ENCODE measurements at places on chromosomes 6 and 20.

DNA sequence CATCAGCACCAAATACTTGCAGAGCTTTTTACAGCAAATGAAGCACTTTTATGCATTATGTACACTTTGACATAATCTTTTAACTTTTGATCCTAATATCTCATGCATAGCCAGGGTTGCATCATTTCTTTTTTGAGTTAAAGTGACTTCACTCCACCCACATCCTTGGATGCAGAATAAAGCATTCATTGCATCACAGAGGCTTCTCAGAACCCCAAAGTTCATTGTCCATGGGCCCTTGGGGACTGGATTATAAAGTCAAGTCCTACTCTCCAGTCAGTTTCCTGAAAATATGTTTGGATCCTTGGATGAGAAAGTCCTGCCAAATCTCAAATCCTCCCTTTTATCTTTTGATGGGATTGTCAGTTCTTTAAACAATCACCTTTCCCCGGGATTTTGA lies 10.6 kb upstream of the EFHC1 start:
- DNase-seq = no peak

- DNase-seq = no peak
Measured at GRCh38 chr6:5667737-5668136, 339.0 kb downstream of the NRN1 start.

DNA sequence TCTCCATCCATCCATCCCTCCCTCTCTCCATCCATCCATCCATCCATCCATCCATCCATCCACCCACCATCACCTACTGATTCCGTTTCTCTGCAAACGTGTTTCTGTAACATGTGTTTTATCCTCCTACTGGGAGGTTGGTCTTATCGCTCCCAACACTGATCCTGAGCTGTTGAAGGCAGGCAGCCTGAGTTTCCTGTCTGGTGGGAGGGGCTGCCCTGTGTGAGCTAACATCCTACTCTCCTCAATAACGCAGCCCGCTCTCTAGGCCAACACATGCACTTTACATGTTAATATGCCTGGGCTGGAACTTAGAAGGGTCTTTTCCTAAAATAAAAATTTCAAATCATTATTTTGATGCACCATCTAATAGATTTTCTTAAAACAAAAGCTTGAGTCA lies 126.5 kb downstream of the WDR27 start:
- no peak for DNase-seq

- DNase-seq = no peak
Measured at GRCh38 chr6:18386298-18386976, 713 bp upstream of the RNF144B start.

DNA sequence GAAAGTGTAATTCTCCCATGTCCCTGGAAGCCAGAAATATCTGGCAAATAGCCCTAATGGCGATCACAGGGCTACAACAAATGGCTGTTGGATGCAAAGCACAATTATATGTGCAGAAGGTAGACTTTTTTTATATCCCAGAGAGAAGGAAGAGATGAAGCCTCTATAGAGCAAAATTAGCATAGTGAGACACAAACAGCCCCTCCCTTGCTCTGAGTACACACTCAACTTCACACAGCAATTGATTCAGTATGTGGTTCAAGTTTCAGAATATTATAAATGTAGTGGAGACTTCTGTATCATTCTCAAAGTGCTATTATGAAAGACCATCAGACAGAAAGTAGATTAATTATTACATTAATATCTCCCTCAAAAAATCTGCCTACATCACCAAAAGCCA lies 246.5 kb upstream of the TBX18 start:
- no peak for DNase-seq

DNA sequence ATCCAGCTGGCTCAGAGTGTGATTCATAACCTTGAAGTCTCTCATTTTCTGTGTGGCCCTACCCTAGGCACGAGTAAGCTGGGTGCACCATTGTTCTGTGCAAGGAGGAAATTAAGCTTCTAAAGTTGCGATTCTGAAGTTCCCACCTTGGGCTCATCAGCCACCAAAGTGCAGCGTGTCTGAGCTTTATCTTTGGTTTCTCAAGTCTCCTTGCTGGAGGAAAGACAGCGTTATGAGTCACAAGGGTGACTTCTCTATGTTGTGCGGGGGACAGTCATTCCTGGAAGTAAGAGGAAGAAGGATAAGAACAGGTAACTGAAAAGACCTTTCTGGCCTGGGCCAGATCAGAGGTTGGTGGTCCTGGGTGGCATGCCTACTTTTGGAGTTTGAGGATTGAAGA lies 16.8 kb downstream of the MRAP2 start:
- DNase-seq = no peak

DNA sequence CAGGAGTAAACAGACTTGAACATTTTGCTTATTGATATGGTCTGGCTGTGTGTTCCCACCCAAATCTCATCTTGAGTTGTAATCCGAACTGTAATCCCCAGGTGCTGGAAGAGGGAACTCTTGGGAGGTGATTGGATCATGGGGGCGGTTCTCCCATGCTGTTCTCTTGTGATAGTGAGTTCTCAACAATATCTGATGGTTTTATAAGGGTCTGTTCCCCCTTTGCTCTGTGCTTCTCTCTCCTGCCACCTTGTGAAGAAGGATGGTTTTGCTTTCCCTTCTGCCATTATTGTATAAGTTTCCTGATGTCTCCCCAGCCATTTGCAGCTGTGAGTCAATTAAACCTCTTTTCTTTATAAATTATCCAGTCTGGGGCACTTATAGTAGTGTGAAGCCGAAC lies 40.0 kb downstream of the MYLIP start:
- DNase-seq = no peak

DNA sequence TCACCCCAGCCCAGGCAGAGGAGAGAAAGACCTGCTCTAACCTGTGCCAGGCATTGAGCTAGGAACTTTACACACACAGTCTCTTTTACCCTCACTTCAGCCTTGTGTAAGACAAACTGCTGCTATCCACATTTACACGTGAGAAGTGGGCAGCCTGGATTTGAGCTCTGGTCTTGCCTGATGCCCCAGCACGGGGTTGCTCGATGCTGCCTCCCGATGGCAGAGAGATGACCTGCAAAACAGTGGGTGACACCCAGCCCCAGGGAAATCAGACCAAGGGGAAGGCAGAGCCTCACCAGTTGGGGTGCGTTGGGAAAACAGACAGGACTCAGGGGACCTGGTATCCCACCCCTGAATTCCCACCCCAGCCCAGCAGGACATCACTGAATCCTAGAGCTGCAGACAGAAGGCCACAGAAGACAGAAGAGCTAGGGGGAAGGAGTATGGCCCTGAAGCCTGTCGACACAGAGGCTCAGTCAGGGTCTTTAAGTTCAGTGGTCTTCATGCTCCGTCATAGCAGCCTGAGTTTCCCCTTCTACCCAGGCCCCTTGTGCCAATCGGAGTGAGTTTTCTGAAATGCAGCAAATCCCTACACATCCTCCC lies 990 bp downstream of the BPI start:
- peak; percentile 39 for DNase-seq

DNA sequence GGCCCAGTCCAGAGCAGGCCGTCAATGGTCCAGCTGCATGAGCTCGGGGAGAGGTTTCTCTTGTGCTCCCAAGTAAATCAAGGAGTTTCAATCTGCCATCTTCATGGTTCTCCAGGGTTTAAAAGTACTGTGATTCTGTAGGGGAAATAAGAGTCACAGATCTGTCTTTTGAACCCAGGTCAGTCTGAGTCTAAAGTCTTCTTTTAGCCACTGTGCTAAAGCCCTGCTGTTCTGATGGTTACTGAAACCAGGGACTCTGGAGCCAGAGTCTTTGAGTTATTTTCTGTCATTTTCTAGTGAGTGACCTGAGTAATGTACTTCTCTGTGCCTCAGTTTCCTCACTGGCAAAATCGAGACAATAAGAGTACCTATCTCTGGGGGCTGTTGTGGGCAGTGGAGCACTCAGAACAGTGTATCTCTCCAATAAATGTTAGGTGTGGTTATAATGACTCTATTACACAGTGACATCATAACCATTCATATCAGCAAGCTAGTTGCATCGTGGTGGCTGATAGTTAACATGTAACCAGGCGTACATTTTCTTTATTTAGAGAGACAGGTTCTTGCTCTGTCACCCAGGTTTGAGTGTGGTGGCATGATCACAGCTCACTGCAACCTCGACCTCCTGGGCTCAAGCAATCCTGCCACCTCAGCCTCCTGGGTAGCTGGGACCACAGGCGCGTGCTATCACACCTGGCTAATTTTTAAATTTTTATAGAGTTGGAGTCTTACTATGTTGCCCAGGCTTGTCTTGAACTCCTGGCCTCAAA lies 74.6 kb upstream of the KCNG1 start:
- DNase-seq = no peak

DNA sequence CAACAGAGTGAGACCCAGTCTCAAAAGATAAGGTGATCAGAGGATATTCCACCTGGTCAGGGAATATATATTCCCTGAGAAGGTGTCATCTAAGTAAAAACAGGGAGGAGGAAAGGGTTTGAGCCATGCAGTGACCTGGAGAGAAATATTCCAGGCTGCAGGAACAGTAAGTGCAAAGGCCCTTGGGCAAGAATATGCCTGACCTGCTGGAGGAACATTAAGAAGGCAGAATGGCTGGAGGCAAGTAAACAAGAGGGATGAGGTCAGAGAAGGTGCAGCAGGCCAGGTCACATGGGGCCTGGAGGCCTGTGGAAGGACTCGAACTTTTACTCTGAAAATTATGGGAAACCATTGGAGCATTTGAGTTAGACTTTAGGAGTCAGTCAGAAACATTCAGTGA lies 6.7 kb downstream of the DEF6 start:
- DNase-seq = no peak

DNA sequence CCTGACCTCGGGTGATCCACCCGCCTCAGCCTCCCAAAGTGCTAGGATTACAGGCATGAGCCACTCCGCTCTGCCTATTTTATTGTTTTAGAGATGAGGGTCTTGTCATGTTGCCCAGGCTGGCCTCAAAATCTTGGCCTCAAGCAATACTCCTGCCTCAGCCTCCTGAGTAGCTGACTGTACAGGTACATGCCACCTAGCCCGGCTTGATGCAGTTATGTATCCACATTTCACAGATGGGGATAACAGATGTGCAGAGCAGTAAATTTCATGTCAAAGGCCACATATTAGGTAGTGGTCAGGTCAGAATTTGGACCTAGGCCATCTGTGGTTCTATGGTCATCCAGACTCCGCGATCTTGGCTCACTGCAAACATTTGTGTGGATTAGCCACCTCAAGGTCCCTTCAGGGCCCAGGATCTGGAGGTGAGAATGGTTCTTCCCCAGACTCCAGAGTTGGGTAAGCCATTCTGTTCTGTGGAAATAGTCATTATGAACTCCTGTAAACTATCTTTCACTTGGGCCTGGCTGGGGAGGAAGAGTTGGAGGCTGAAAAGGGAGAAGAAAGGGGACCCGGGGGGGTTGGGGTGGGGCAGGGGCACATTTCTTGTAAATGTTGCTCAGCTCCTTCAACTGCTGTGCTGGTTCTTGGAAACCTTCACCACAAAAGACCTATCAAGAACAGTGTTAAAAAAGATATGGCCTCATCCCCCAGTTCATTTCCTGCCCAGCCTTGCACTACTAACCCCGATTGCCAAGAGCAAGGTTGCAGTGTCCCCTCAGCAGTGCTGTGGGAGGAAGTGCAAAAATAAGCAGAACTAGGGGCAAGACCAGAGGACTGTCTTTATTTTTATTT lies 13.0 kb downstream of the PIM1 start:
- peak; percentile 72 for DNase-seq

- no peak for DNase-seq
Measured at GRCh38 chr6:150202404-150202803, 59.6 kb downstream of the PPP1R14C start.

DNA sequence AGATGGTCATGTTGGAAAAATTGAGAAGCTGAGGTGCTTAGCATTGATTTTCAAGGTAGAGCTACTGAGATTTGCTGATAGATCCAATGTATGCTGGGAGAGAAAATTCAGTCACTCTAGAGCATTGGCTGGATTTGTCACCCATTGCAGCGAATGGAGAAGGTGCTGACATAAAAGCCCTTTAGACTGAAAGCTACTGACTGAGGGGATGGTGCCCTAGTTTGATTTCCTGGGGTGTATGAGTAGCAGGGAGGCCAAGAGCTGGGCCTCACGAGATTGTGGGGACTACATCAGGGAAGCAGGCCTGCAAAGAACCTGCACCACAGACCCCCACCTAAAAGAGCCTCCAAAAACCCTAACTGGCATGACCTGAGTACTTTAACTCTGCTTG lies 23.9 kb upstream of the PRND start:
- no peak for DNase-seq

- no peak for DNase-seq
Measured at GRCh38 chr6:154731296-154732218, 1.7 kb upstream of the SCAF8 start.

GRCh38 chr6:142322504-142323198 lies 20.8 kb downstream of the ADGRG6 start:
- no peak for DNase-seq

DNA sequence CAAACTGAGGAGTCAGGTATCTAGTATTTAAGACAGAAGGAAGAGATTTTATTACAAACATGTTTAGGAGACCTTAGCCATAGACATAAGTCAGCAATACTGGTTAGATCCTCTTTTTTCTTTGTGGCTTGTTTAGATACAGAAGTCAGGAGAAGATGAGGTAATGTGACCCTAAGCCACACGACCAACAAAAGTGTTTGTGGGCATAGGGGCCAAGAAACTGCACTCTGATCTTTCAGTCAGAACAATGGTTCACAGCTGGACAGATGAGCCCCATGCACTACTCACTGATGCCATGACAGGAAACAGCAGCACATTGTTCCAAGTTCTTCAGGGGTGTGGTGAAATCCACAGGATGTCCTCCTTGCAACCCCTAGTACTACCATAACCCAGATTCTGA lies 238.5 kb upstream of the RAB32 start:
- DNase-seq = no peak

DNA sequence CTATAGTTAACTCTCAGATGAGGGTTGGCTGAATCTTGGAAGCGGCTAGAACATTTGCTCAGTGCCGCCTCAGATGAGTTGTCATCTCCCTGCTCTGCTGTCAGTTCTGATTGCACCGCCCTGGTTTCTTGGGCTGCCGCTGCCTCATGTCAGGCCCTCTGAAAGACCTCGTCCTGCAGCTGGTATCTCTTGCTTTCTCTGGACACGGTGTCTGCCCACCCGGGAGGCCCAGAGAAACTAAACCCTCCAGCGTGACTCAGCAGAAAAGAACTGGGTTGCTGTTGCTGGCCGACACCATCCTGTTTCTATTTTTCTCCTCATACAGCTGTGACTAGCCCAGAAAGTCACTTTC lies 355.4 kb downstream of the CD83 start:
- no peak for DNase-seq

GRCh38 chr6:92777146-92777740 lies 642.1 kb downstream of the EPHA7 start:
- DNase-seq = no peak

- DNase-seq = no peak
Measured at GRCh38 chr6:53499094-53499493, 45.8 kb downstream of the GCLC start.
